SW480 (cell line): ENCODE measurements at places on chromosomes 12 and 14.

DNA sequence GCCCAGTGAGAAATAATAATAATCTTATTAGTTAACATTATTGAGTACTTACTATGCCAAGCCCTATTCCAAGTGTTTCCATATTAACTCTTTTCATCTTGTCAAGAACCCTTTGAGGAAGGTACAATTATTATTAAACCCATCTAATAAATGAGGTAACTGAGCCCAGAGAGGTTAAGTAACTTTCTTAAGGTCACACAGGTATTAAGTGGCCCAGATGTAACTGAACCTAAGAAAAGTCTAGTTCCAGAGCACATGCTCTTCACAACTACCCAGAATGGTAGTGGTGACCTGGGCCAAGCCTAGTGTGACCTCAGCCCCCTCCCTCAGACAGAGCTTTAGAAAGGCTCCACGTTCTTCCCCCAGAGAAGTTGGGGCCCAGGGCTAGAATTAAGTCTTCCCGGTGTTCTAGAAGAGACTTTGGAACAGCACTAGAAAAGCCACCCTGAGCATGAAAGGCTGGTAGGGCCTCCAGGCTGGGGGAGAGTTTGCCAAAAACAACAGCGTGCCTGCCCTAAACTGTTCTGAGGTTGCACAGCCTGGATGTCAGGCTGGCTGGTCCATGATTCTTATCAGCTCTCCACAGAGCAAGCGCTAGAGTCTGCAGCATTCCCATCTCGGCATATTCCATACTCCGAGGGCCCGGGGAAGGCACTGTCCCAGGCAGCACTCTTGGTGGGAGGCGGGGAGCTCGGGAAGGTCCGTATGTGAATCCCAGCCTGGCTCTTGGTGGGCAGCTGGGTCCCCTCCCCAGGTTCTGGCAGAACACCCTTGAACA, 41.3 kb upstream of the CTDSP2 start:
- DNase-seq: peak; percentile 34

GRCh38 chr14:66094001-66094727, 392.0 kb upstream of the CCDC196 start:
- DNase-seq: no peak

GRCh38 chr12:86331457-86331856, 75.3 kb upstream of the MGAT4C start:
- DNase-seq: no peak

- no peak for DNase-seq
These were observed 868 bp downstream of the COX8C start for GRCh38 chr14:93347850-93348249.
